ENCODE measurements at places on chromosomes 3 and 15. TPM values are rescaled to one million over a fixed set of nuclear protein-coding genes. Genes with fewer than 3 reads are reported as not detected.

TM4SF18 gene
- total RNA-seq: not detected

LRRC28 gene
- 23.6 TPM for total RNA-seq

ITIH1 gene
- not detected for total RNA-seq

LMOD3 gene
- not detected for total RNA-seq

AP3B2 gene
- total RNA-seq: 1.8 TPM

IL5RA gene
- not detected for total RNA-seq

All from placental pericyte (primary cell).